ENCODE measurements at places on chromosomes 6 and 20.

- DNase-seq: no peak
Observed at GRCh38 chr6:119337252-119337651, 12.3 kb downstream of the MAN1A1 start.

GRCh38 chr6:31651602-31652191 is 764 bp downstream of the BAG6 start:
- peak; percentile 17 for DNase-seq

DNA sequence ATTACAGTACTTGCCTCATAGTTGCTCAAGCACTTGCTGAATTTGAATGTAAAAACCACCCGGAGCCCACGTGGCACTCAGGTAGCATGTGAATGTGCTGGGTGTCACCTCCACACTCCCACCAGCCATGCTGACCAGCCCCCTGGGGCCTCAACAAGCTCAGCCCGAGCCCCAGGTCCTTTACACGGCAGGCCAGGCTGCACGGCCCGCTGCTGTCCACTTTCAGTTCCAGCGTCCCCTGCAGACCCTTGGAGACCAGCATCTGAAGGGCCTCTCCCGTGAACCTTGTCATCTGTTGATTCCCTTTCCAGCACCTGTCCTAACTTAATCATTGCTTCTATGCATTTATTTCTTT is 33.3 kb upstream of the ZBP1 start:
- no peak for DNase-seq

GRCh38 chr6:22222469-22222868 is 74.4 kb downstream of the PRL start:
- no peak for DNase-seq

DNA sequence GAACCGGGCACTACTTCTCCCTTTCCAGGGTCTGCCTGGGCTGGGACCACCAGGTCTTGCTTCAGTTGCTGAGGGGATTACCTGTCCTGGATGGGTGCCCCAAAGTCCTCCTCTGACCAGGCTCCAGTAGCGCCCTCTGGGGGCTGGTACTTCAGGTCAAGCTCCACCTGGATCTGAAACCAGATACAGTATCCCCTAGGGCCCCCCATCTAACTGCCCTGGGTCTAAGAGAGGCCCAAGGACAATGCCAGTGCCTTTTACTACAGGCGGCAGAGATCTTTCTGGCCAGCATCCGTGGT is 11.2 kb upstream of the SPAG4 start:
- DNase-seq: no peak

- DNase-seq: no peak
Observed at GRCh38 chr6:149138089-149138488, 179.4 kb upstream of the TAB2 start.

DNA sequence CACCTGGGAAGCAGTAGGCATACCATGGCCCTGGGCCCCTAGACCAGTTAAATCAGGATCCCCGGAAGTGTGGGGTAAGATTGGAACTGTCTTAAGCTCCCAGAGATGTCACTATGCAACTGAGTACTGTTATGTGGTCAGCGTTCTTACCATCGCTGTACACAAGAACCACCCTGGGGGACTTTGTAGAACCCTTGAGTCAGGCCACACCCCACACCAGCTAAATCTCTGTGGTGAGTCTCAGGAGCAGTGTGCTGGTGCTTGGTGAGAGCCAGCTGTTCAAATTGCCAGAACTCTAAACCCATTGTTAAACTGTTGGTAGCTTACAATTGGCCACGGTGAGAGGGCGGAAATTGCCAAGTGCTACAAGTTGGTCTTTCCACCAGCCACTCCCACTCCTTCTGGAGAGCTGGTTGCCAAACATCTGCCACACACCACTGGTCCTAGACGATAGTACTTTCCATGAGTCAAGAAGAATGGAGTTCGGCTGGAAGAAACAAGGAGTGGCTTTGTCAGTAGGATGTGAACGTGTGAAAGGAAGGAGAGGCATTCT is 80.5 kb upstream of the SYNDIG1 start:
- DNase-seq: no peak

DNA sequence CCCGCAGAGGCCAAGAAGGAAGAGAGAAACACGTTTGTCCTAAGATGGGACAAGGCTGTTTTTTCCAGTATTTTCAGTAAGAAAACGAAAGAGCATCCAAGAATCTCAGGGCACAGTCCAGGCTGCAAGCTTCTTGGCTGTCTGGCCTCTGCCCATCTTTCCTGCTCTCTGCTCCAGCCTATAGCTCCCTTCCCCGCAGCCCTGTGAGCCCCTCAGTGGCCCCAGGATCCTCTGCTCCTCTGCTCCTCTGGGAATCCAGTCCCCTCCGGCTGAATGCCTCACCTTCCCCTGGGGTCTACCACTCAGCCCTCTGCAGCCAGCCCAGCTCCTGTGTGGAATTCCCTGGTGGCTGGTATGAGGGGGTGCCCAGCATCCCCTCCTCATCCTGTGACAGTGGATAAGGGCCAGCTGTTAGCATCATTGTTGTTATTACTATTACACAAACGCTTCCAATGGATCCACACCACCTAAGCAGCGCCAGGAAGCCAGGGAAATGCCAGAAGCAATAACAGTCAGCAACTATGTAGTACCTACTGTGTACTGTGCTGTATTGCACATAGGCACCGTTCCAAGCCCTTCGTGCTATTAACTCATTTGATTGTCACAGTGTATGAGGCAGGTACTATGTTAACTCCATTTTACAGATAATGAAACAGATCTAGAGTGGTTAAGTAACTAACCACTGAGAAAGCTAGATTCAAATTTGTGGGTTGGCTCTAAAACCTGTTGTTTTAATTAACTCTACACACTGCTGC is 60.3 kb upstream of the PTPN1 start:
- no peak for DNase-seq

- DNase-seq: no peak
Observed at GRCh38 chr20:37096415-37097041, 731 bp upstream of the RBL1 start.

DNA sequence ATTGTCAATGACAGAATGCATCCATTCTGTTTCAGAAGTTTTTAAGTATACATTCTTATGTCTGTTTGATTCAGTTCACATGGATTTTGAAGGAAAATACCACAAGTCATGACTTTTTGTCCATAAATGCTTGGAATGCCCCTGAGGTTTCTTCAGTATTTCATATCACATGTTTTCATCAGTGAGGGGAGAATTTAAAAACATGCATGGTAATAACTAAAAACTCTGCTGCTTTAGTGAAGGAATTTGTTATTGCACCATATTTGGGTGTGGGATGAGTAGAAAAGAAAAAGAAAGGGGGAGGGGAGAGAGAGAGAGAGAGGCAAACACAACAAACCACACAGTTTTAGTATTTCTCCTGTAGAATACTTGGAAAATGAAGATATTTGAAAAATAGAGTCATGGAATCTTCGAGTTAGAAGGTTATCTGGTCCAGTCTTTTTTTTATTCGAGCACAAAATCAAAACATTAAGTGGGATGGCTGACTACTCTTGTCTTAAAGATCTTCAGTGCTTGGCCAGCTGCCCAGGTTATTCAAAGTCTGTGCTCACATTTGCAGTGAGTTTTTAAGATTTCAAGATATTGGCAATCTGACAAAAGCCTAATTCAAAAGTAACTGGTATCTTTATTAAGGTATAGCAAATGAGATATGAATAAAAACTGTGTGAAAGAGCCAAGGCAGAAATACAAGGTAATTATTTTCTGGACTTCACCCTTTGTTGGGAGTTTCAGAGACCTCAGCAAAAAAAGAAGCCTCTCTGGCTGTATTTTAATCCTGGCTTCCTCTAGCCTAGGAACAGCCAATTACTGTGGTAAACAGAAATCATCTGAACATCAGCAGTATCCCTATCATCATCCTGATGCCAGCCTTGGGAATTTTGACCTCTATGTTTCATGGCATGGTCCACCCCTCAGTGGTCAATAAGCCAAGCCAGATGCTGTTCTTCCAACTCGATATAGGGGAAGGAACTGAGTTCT is 687.9 kb upstream of the CITED2 start:
- DNase-seq: peak; percentile 4

DNA sequence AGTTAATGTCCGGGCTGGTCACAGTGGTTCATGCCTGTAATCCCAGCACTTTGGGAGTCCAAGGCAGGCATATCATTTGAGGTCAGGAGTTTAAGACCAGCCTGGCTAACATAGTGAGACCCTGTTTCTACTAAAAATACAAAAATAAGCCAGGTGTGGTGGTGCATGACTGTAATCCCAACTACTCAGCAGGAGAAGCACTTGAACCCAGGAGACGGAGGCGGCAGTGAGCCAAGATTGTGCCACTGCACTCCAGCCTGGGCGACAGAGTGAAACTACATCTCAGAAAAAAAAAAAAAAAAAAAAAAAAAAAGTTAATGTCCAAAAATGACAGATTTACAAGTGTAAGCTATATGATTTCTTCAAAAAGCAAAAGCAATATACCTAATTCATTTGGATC is 124.9 kb downstream of the CCDC170 start:
- no peak for DNase-seq

DNA sequence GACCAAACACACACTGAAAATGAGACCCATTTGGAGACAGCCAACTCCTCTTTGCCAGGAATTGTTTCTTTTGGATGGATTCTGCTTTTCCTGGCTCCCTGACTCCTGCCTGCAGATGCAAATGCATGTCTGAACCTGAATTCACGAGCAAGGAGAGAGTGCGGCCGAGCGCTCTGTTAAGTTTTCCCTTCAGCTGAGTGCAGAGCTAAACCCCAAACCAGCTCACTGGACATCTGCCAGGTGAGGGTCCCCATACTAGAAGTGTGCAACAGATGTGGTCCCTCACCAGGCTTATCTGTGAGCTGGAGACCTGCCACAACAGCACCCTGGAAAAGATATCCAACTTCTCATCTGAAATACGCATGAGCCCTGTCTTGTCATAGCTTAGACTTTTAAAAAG is 59.0 kb downstream of the CD164 start:
- peak; percentile 15 for DNase-seq

- no peak for DNase-seq
Observed at GRCh38 chr20:62925420-62926228, 681 bp downstream of the DIDO1 start.

DNA sequence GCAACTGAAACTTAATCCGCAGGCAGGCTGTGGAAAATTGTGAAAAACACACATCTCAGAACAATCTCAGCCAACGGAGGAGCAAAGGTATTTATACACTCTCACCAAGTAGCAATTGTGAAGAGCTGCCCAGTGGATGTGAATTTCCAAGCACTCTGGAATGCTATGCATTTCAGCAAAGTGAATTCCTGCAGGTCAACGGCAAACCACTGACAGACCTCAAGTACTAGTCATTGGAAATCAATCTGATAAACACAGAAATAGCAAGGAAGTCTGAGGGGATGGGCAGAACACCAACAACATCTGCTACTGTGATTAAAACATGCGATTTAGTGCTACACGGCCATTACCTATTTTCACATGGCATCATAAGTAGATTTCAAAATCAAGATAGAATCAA is 429.1 kb downstream of the HTR1B start:
- no peak for DNase-seq

GRCh38 chr6:109059571-109060021 is 35.0 kb downstream of the SESN1 start:
- no peak for DNase-seq

DNA sequence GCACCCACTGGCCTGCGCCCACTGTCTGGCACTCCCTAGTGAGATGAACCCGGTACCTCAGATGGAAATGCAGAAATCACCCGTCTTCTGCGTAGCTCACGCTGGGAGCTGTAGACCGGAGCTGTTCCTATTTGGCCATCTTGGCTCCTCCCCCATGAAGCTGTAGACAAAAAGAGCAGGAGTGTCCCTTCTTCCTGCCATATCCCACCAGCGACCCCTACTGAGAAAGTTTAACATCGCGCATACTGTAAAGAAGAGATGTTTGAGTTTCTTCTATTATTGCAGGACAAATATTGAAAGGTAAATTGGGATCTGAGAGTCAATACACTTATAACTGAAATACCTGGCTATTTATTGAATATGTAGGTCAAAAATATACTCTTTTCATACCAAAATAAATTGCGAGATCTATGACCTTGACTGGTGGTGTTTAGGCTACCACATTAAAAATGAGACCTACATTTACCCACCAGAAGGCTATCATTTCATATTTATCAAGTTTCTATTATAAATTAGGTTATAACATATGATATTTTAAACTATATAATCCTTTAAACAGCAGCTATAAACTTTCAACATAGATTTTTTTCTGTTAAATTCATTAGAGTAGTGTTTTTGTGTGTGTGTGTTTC is 586.3 kb downstream of the HTR1B start:
- no peak for DNase-seq

GRCh38 chr20:58552366-58552934 is 37.3 kb upstream of the APCDD1L start:
- no peak for DNase-seq

- no peak for DNase-seq
Observed at GRCh38 chr6:26556263-26557070, 18.3 kb downstream of the HMGN4 start.

GRCh38 chr6:64926051-64926450 is 781.0 kb downstream of the EYS start:
- DNase-seq: no peak

GRCh38 chr6:47663462-47664216 is 34.7 kb upstream of the ADGRF4 start:
- no peak for DNase-seq

DNA sequence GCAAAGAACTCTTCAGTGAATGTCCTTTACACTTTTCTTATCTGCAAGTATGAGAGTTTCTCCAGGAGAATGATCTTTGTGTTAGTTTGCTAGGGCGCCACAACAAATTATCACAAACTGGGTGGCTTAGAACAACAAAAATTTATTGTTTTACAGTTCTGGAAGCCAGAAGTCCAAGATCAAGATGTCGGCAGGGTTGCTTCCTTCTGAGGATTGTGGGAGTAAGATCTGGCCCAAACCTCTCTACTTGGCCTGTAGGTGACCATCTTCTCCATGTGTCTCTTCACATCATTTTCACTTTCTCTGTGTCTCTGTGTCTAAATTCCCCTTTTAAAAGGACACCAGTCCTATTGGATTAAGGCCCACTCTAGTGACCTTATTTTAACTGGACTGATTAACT is 103.0 kb downstream of the ADTRP start:
- no peak for DNase-seq

DNA sequence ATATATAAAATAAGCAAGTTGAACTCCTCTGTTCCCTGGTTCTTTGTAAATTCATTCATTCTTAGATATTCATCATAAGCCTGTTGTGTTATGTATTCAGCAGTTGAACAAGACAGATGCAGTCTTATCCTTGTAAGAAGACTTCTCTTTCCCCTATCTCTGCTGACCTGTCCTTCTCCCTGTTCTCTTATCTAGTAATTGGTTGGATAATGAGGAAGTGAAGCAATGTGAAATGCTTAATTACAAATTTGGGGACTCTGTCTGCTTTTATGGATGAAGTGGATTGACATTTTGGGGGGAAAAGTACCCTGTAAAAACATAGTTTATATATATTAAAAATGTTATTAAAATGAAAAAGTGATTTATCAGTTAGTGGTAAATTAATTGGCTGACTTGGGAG is 37.0 kb downstream of the CDKAL1 start:
- DNase-seq: no peak

- no peak for DNase-seq
Observed at GRCh38 chr6:116556814-116557415, 3.4 kb downstream of the CALHM4 start.

DNA sequence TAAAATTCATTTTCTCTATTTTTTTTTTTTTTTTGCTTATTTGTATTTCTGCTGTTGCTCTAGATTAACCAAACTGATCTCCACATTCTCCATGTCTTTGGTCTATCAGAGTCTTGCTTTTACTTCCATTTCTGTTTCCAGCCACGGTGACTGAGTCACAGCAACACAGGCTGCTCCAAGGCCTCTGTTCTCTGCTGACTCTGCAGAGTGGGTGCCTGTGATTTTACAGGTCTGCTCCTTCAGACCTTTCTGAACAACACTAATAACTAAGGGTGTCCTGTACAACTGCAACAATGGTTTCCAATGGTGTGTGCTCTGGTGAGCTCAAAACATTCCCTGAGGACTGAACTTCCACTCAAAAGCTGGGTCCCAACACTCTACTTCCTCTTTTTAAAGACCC is 102.3 kb upstream of the BMP2 start:
- DNase-seq: no peak
